A549 treated with Mapracorat at 1 μM for 4 hours (cell line): ENCODE measurements at places on chromosomes 1 and 21. TPM values are rescaled to one million over a fixed set of nuclear protein-coding genes. Genes with fewer than 3 reads are reported as not detected.

Gene GIPC2
- 0.03 to 0.07 TPM in 2 of 5 replicates, not detected in the others for total RNA-seq

Gene GBP6
- not detected in 5 replicates for total RNA-seq

Gene KCNA2
- 0.02 to 0.10 TPM in 2 of 5 replicates, not detected in the others for total RNA-seq

Gene MAEL
- not detected in 5 replicates for total RNA-seq

Gene ZBED6
- 1.1 to 4.7 TPM (median 3.5 TPM) in 5 replicates for total RNA-seq

Gene PAPPA2
- total RNA-seq, result 0.01 to 0.02 TPM in 2 of 5 replicates, not detected in the others

Gene GJB5
- total RNA-seq, result 0.12 to 0.27 TPM (median 0.15 TPM) in 4 of 5 replicates, not detected in the other

Gene PBX1
- 11.2 to 15.9 TPM (median 14.0 TPM) in 5 replicates for total RNA-seq

Gene TCEA3
- 0.46 to 0.64 TPM (median 0.48 TPM) in 5 replicates for total RNA-seq

Gene TRIM17
- not detected in 5 replicates for total RNA-seq

Gene SPRR3
- total RNA-seq, result not detected in 5 replicates

Gene SLAMF8
- 0.08 to 0.27 TPM (median 0.22 TPM) in 5 replicates for total RNA-seq

Gene TDRKH
- 5.0 to 5.4 TPM (median 5.1 TPM) in 5 replicates for total RNA-seq

Gene DDR2
- 0.21 to 0.57 TPM (median 0.41 TPM) in 5 replicates for total RNA-seq

Gene E2F2
- total RNA-seq, result 2.2 to 3.2 TPM (median 2.7 TPM) in 5 replicates

Gene S100A1
- total RNA-seq, result 0.72 to 1.2 TPM (median 0.93 TPM) in 5 replicates

Gene DTL
- 17.4 to 23.7 TPM (median 23.2 TPM) in 5 replicates for total RNA-seq

Gene NBPF11
- 4.2 to 5.4 TPM (median 4.7 TPM) in 5 replicates for total RNA-seq

Gene DCST1
- not detected in 5 replicates for total RNA-seq

Gene RXRG
- total RNA-seq, result not detected in 5 replicates

Gene ETNK2
- 10.6 to 13.7 TPM (median 12.6 TPM) in 5 replicates for total RNA-seq

Gene NCAM2
- not detected in 5 replicates for total RNA-seq
